ENCODE measurements at places on chromosomes 2 and 18.
A peak's percentile ranks its signal among the peaks of the same experiment; 100 is the strongest.

DNA sequence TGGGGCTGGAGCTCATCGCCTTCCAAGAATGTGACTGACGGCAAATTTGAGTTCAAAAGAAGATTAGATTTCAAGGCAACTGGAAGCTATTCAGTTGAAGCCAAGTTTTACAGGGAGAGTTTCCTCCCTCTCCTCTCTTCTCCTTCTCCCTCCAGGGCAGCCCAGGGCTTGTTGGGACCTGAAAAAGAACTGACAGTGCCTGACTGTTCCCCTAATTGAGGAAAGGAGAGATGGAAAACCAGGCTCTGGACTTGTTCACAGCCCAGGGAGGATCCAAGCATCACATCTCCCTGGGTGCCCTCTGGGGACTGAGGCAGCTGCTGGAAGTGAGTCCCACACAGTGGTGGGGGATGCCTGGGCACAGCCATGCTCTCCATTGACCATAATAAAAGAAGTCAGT is 88.1 kb downstream of the THNSL2 start:
- DNase-seq: no peak

DNA sequence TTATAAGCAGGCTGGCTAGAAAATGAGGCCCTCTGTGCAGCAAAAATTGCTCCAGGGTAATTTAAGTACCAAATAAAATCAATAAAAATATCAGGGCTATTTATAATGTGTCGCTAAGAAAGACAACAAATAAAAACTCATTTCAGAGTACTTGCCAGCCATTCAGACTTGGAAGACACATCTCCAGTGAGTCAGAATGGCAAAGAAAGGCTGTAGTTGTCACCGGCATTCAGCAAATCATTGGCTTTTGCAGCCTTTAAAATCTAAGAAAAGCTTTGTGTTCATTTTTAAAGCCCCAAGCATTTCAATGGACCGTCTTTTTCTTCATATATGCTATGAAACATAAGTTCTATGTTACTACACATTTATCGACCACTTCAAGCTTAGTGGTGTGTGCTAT is 141.1 kb upstream of the HNMT start:
- no peak for DNase-seq

DNA sequence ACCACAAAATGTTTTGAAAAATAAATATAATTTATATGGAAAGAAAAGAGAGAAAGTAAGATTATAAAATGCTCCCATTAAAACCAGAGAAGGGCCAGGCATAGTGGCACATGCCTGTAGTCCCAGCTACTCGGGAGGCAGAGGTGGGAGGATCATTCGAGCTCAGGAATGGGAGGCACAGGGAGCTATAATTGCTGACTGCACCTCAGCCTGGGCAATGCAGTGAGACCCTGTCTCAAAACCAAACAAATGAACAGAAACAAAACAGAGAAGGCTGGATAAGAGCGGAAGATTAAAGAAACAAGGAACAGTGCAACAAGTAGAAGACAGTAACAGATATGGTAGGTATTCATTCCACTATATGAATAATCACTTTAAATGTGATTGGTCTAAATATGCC is 18.6 kb upstream of the TMEM182 start:
- DNase-seq: no peak

- no peak for DNase-seq
Measured at GRCh38 chr2:130728007-130728454, 839 bp upstream of the GPR148 start.

DNA sequence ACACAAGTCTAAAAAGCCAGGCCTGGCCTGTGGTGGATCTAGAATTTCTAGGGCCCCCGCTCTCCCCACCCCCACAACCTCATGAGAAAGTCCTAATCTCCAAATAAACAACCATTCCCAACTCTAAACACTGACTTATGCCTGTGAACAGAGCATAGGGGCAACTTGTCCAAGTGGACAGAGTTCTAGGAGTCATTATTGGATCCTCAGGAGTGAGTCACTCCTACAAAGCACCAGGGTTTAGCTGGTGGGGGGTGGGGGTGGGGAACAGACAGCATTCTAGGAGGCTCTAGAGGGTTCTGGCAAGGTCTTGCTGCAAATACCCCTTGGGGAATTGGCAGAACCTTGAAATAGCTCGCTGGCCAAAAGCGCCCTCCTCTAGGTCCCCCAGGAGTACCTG is 83.3 kb downstream of the ZCCHC2 start:
- peak; percentile 25 for DNase-seq

GRCh38 chr2:222518570-222519381 is 94.4 kb downstream of the SGPP2 start:
- peak; percentile 84 for DNase-seq

DNA sequence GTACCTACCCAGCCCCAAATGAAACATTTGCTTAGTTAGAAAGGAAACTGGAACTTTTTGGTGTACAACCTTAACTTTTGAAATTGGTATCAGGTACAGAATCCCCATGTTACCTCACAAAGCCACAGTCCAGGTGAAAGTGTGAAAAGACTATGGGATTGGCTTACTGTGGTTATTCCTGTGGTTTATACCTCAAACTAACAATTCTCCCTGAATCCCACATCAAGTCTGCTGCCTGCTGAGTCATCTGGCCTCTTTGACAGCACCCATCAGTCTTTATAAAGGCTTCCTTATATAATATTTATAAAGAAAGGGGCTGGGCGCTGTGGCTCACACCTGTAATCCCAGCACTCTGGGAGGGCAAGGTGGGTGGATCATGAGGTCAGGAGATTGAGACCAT is 164.6 kb downstream of the TMEM247 start:
- peak; percentile 62 for DNase-seq

All from astrocyte of the hippocampus (primary cell).